SJSA1 (cell line): ENCODE measurements at places on chromosomes 4 and X. TPM values are rescaled to one million over a fixed set of nuclear protein-coding genes. Genes with fewer than 3 reads are reported as not detected.

Gene GAB1
- total RNA-seq = 2.3 and 7.8 TPM in 2 replicates

Gene ELF2
- 27.0 and 44.6 TPM in 2 replicates for total RNA-seq

- no peak for DNase-seq
These were observed 125.0 kb upstream of the SMIM10 start for GRCh38 chrX:134865682-134866255.

DNA sequence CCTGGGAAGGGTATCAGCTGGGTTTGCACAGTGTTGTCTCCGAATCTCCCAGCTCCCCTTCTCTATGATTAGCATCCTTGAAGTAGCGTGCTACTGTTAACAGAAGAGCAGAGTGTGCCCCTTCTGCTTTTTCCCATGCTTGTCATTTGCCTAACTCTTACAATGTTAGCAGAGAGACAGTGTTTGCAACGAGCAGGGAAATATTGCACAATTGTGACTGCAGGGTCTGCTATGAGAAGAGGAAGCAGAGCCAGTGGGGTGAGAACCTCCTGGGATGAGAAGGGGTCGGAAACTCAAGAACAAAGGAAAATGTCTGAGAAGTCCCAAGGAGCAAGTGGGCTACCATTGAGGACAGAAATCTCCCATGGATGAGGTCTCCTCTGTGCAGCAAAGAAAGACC lies 7.8 kb upstream of the CHRNA9 start:
- no peak for DNase-seq

DNA sequence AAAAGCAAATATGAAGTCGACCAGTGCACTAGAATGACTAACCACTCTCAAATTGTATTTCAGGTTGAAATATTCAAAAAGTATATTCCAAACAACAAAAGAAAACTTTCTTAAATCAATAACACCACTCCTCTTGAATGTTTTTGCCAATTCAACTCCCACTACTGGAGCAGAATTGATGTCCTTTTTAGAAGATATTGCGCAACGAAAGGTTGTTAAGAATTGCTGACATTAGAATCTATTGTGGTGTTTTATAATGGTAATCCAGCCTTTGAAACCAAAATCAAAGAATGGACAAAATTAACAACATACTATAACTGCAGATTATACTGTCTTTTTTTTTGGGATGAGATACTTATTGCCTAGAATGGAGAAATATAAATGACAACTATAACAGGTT lies 331.3 kb downstream of the GRXCR1 start:
- DNase-seq = no peak
